ENCODE measurements at places on chromosomes 13 and 19.

DNA sequence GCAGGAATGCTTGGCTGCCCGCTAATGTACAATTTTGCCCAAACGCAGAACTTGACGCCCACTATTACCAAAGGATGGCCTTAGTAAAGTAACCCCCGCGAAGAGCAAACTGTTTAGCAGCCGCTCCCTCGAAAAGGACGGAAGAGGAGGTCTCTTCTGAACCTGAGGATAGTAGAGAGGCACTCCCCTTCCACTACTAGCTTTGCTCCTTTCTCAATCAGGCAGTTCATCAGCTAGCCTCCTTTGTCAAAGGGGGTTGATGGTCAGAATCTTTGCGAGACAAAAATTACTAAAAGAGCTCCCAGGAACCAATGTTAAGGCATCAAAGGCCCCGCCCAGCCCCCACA lies 534 bp downstream of the CAB39L start:
- no peak for DNase-seq

DNA sequence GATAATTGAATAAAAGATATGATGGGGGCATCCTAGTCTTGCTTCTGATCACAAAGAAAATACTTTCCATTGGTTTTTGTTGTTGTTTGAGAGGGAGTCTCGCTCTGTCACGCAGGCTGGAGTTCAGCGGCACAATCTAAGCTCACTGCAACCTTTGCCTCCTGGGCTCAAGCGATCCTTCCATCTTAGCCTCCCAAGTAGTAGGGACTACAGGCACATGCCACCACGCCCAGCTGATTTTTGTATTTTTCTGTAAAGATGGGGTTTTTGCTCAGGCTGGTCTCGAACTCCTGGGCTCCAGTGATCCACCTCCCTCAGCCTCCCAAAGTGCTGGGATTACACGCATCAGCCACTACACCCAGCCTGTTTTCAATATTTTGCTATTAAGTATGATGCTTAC lies 17.1 kb upstream of the PSMC4 start:
- no peak for DNase-seq

DNA sequence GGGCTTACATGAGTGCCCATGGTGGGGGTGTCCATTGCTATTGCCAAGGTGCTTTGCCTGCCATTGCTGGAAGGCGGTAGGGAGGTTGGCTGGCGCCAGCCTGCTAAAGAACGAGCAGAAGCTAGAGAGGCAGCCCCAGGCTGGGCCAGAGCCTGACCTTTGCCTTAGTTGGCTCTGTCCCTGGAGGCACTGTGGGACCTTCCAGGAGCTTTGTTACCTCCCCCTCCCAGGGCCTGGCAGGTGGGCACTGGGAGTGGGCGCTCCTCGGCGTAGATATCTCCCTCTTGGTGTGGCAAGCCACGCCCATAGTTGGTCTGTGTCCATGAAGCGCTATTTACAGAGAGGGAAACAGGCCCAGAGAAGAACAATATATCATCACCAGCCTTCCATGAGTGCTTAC lies 2.3 kb upstream of the SLC25A42 start:
- DNase-seq, result no peak

DNA sequence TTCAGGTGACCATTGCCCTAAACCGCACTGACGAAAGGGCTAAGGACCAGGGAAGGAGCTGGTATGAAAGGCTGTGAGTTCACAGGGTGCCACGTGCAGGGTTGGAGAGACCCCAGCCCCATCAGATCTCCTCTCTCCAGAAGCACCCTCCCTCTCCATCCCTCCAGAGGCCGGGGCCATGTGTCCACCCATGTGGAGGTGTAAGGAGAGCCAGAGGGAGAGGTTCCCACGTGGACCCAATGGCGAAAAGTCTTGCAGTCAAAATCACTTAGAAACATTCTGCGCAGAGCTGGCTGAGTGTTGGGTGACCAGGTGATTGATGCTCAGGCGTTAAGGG lies 168.3 kb downstream of the COL4A1 start:
- no peak for DNase-seq

GRCh38 chr19:9148697-9149096 lies 8.5 kb downstream of the ZNF317 start:
- no peak for DNase-seq

DNA sequence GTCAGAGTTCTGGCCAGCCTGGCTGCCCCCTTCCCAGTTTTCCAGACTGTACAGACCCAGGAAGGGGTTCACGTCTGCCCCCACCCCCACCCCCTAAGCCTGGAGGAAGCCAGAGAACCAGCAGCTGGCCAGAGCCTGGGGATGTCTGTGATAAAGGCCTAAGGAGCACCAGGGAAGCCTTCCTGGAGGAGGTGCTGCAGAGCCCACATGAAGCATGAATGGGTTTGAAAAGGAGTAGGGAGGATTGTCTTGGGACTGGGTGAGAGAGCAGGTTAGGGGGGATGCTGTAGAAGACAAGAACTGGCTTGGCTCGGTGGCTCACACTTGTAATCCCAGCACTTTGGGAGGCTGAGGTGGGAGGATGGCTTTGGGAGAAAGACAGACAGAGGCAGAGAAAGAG lies 5.8 kb downstream of the SHKBP1 start:
- DNase-seq, result no peak

- DNase-seq, result no peak
Observed at GRCh38 chr13:46039411-46040182, 12.9 kb downstream of the ZC3H13 start.

DNA sequence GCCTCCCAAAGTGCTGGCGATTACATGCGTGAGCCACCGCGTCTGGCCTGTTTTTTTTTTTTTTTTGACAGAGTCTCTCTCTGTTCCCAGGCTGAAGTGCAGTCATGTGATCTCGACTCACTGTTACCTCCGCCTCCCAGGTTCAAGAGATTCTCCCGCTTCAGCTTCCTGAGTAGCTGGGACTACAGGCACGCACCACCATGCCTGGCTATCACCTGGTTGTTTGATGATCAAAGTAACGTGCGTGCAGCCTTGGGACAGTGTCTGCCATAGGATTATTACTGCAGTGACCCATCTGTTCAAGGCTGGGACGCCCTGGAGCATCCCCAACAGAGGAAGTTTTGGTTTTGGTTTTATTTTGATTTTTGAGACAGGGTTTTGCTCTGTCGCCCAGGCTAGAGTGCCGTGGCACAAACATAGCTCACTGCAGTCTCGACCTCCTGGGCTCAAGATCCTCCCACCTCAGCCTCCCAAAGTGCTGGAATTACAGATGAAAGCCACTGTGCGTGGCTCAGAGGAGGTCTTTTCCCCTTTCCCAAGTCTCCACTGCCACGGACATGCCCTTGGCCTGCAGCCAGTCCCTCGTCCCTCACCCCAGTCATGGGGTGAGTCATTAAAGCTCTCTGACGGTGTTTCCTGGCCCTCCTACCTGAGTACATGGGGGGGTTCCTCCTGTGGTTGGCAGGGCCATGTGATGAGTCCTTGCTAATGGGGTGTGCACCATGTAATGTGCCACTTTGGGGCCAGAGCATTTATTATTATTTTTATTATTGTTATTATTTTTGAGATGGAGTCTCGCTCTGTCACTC lies 65.6 kb downstream of the IER2 start:
- no peak for DNase-seq

- peak; percentile 4 for DNase-seq
Observed at GRCh38 chr19:41588497-41589209, 12.7 kb downstream of the CEACAM21 start.

DNA sequence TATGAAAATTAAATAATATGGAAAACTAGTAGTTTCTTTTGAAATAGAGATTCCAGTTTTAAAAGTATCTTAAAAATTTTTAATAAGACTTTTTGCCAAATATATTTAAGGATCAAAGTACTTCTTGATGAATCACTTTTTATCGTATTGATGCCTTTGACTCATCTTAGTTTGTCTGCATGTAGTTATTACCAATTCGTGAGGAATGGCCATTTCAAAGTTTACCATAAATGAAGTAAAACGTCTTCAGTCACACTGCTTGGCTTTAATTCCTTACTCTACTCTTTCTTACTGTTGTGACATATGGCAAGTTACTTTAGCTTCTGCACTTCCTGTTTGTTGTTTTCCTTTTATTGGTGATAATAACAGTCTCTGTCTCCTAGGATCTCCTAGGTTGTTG lies 38.3 kb downstream of the NDFIP2 start:
- DNase-seq, result no peak

GRCh38 chr13:111011899-111012298 lies 97.0 kb upstream of the ANKRD10 start:
- no peak for DNase-seq

GRCh38 chr19:4326837-4327251 lies 11.8 kb downstream of the STAP2 start:
- no peak for DNase-seq

GRCh38 chr13:26867451-26868091 lies 107.0 kb upstream of the GPR12 start:
- no peak for DNase-seq

DNA sequence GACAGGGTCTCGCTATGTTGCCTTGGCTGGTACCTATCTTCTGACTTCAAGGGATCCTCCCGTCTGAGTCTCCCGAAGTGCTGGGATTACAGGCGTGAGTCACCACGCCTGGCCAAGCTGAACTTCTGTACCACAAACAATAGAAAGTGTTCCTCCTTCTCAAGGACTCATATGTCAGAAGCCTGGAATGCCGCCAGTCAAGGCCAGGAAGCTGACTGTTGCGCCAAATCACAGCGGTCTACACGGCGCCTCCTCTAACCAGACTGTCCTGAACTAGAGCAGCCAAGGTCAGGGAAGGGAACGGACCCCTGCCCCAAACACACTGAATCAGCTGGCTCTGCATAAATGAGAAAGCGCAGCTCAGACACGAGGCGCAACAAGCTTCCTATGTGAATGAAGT lies 14.6 kb downstream of the RAB20 start:
- DNase-seq, result no peak

- no peak for DNase-seq
Observed at GRCh38 chr13:92103689-92104153, 705.3 kb downstream of the GPC5 start.

GRCh38 chr13:33051632-33052031 lies 35.4 kb downstream of the KL start:
- DNase-seq, result no peak

DNA sequence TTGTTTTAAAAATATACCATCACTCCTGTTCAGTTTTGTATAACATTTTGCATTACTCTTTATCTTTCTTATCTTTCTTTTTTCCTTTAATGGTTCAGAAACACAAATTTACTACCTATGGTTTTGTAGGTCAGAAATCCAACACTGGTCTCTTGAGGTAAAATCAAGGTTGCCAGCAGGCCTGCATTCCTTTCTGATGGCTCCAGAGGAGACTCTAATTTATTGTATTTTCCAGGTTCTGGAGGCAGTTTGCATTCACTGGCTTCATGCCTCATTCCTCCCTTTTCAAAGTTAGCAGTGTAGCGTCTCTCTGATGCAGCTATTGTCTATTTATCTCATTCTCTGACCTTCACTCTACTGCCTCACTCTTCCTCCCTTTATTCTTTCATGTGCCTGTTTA lies 767.4 kb downstream of the SLITRK6 start:
- no peak for DNase-seq

GRCh38 chr13:32997399-32997798 lies 18.8 kb upstream of the KL start:
- DNase-seq, result no peak

- no peak for DNase-seq
Observed at GRCh38 chr13:104253063-104253680, 1187.0 kb upstream of the SLC10A2 start.
